ENCODE measurements at places on chromosomes 12 and 14.

DNA sequence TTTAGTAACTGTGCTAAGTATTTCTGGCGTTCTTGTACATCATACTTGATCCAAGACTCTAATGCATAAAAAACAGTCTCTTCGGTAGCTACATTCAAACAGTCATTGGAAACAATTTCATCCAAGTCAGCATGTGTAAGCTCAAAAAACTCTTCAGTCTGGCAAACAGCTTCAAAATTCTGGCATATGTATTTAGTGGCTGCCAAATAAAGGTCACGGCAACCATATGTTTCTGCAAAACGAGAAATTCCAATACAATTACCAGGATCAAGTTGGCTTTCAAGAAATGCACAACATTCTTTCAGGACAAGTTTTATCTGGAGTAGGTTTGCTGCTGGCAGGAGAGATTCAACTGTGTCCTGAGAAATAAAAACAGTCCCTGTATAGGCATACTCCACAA is 16.5 kb downstream of the KLHL28 start:
- DNase-seq: peak; percentile 72

GRCh38 chr14:100802766-100803165 is 23.2 kb upstream of the MEG3 start:
- no peak for DNase-seq

DNA sequence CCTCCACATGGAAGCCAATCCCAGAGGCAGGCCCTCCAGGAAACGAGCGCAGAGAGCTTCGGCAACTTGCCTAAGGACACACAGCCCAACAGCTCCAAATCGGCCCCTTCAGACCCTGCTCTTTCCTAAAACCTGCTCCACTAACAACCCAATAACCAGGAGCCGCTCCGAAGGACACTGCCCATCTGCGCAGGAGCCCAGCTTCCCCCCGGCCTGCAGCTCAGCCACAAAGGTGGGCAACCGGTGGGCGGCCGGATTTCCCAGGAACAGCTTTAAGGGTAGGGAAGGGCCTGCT is 13.6 kb downstream of the RAB35 start:
- no peak for DNase-seq

DNA sequence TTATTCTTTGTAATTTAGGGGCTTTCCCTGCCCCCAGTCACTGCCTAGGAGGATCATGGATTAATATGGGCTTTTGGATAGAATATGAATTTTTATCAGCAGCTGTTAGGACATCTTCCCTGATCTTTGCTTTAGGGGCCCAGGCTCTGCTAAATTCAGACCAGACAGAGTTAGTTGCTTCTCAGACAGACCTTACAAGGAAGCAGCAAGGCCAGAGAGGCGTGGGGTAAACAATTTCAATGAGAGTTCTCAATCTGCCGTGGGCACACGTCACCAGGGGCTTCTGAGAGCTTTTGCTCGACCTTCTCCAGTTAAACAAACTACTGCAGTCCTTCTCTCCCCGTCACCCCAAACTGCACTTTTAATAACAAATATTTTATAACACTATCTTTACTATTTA is 27.7 kb downstream of the FGF6 start:
- no peak for DNase-seq

DNA sequence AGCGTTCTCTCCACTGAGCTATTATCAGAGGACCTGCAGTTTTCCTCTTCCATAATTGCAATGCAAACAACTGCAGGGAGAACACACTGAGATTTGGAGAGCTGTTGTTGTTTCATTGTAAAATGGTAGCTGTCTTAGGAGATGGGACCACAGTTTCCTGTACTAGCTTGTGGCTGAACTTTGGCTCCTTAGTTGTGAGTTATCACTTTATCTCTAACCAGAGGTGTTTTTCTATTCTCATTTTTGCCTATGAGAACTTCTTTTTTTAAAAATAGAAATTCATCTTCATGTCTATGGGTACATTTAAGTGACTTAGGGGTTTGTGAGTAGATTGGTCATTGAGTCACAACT is 216.5 kb downstream of the SLC38A4 start:
- DNase-seq: no peak

DNA sequence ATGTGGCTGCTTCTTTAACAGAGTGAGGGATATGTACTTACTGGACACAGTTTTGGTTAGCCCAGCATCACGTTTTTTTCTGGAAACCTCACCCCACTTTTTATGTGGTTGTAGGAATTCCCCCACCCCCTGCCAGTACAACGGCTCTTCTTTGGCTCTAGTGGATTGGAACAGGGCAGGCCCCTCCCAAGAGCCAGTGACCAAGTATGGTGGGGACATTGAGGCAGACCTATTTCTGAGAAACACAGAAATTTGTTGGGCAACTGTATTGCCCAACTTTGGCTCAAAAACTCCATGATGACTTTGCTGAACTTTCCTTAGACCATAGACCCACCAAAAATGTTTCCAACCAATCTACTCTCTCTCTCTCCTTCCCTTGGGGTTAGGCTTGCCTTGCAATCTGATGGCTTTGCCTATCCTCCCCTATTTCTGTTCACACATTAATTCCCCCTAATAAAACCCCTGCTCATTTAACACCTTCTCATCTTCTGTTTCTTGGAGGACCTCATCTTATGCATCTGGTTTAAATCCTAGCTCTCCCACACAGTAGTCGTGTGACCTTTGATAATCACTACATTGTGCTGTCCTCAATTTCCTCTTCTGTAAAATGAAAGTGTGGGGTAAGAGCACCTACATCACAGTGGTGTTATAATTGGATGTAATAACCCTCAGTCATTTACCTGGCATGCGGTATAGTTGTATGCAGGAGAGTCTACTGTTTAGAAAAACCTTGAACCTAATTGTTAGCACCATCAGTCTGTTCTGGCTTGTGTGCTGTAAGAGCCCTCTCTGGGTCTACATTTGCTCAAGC is 71.7 kb downstream of the IGF1 start:
- DNase-seq: no peak

DNA sequence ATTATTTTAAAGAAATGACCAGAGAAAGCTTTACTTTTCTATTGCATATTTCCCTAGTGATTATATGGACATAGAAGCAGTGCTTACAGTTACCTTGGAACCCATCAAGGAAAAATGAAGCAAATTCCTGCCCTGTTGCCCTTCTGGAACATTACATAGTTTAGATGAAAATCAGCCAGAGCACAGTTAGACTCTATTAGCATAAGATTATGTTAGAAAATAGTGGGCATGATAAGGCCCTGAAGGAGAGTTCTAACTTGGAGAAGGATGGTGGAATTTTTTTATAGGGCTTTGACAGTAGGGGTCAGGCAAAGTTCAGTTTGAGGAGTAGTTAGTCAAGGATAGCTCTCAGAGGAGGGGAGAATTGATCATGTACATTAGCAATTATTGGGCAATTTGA is 74.3 kb downstream of the FUT8 start:
- peak; percentile 46 for DNase-seq

DNA sequence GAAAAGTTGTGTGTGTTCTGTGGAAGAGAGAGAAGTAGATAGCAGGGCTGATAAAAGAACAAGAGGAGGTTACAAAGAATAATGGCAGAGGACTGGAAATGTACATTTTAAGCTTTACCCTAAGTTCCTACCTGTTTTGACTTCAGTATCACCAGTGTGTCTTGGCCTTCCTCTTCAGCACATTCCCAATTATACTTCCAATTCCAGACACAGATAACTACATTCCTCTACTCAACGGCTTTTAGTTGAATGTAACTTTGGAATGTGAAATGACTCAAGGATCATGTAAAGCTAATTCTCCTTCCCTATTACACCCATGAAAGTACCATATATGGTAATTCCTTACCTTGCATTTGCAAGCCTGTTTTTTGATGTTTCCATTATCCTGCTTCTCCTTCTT is 5.0 kb downstream of the MGST1 start:
- peak; percentile 82 for DNase-seq

GRCh38 chr12:109461049-109461845 is 15.9 kb downstream of the KCTD10 start:
- DNase-seq: peak; percentile 86

DNA sequence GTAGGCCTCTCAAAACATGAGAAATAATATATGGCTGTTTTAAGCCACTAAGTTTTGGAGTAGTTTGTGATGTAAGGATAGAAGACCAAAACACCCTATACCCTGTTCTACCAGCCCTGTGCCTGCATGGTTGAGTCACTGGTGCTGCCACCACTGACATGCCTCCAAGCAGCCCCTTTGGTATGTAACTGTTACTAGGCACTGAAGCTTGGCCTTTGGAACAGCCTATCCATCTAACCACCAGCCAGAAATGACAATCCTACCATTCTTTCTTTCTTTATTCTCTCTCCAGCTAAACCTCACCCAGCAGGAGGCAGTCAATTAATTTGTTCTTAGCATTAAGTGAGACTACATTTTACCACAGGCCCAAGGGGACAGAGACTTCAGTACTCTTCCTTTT is 240.3 kb downstream of the MSRB3 start:
- peak; percentile 75 for DNase-seq

- no peak for DNase-seq
These were observed 1082.5 kb downstream of the BCL11B start for GRCh38 chr14:98189511-98189910.

GRCh38 chr12:131616738-131617137 is 94.2 kb upstream of the SFSWAP start:
- no peak for DNase-seq

DNA sequence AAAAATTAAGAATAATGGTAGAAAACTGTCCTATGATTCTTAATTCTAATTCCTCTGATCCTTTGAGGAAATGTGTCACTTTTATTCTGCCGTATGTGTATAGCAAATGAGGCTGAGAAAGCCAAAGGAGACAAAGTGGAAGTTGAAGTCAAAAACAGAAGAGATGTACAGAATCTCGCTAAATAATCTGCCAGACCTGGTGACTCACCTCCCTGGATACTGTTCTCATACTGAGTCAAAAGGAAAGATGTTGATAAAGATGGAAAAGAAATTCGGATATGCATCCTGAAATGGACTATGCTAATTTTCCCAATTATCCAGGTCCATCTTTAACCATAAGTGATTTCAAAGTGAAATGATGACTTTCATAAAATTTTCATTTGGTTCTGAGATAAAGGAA is 92.5 kb downstream of the DUSP6 start:
- DNase-seq: peak; percentile 14

GRCh38 chr12:31578632-31579031 is 12.3 kb downstream of the DENND5B start:
- peak; percentile 80 for DNase-seq

GRCh38 chr12:89706551-89706950 is 2.1 kb downstream of the ATP2B1 start:
- DNase-seq: no peak

DNA sequence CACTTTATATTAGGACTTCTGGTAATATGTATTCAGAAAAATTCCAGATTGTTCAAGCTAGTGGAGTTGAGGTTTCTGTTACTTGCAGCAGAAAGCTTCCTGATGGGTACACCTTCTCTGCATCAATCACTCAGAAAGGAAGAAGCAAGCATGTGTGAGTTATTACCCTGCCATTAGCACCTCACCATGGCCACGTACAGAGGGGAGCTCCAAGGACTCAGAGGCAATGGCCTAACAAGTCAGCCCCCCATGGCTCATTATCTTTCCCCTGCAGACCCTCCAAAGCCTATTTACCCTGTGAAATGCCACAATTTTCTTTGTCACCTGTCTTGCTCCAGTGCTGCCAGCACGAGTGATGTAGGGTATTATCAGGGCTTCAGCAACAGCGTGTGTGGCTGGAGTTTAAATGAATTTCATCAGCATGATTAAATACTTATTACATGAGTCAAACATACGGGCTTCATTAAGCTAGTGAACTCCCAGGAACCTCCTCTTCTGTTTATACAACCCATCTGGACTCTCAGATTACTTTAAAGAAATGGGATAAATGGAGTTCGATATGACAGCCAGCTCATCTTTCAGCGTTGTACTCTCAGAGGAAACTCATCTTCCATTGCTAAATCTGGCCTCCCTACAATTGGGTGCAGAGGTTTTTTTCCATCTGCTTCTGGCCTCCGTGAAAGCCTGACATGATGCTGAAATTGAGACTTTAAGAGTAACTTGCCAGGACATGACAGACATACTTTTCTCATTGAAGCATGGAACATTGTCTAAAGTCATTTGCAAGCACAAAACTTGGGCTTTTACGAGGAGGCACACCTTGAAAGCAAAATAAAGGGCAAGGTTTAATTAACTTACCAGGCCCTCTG is 135.9 kb downstream of the TMEM30B start:
- DNase-seq: peak; percentile 98

- DNase-seq: no peak
These were observed 2.9 kb downstream of the SLC24A4 start for GRCh38 chr14:92325835-92326234.

DNA sequence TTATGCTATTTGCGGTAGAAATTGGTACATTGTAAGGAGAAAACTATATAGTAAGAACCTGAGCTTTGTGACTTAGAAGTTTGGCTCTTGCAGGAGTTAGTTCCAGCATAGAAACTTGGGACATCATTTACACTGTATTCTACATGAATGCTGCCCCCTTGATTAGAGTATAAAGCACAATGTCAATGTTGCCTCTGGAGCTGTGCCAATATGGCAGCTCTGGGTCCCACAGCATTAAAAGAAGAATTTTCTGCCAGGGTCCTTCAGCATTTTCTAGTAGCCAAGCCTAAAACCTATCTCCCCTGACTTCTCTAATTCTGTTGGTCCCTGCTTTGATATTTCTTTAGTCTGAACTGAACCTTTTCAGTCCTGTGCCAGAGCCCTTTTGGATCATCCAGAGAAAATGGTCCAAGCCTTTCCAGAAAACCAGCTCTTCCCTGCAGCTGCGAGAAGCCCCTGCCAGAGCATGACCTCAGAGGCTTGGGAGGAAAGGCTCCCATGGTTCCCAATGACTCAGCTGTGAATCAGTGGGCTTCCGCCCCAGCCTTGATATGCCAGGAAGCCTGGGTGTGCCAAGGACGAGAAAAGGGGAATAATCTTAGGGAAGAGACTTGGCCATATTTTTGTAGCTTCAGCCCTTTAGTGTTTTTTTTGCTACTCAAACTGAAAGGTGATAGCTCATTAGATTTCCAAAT is 43.2 kb downstream of the PLEKHG7 start:
- peak; percentile 95 for DNase-seq

GRCh38 chr14:22305607-22306006 is 283.4 kb downstream of the DAD1 start:
- no peak for DNase-seq

DNA sequence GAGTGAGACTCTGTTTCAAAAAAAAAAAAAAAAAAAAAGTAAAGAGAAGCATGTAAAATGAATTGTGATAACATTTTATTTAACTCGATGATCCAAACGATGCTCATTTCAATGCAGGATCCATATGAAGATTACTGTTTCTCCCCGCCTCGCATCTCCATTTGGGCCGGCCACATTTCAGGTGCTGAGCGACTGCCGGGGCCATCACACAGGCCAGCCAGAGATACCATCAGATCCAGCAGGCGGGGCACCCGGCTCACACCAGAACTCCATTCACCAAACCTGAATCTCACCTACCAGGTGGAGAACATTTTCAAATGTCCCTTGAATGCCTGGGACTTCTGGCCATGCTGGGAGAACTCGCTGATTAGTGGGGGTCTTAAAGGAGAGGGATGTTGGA is 18.0 kb upstream of the FZD10 start:
- DNase-seq: no peak

DNA sequence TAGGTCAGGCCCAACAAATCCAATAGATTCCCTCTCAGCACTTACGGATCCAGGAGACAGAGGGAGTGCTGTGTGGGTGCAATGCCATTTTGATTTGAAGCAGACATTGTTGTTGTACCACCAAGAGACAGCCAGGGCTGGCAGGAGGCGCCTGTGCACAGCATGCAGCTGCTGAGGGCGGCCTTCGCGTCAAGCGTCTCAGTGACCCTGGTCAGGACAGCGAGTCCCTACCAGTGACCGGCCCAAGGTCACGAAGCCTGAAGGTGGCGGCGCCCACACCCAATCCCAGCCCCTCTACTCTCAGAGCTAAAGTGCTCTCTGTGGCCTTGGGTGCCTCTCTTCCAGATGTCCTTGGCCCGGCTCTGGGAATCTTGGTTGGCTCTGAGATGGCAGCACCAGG is 40.5 kb downstream of the PRMT8 start:
- DNase-seq: no peak
